ENCODE measurements at places on chromosomes 6 and 20. TPM values are rescaled to one million over a fixed set of nuclear protein-coding genes. Genes with fewer than 3 reads are reported as not detected.

DNA sequence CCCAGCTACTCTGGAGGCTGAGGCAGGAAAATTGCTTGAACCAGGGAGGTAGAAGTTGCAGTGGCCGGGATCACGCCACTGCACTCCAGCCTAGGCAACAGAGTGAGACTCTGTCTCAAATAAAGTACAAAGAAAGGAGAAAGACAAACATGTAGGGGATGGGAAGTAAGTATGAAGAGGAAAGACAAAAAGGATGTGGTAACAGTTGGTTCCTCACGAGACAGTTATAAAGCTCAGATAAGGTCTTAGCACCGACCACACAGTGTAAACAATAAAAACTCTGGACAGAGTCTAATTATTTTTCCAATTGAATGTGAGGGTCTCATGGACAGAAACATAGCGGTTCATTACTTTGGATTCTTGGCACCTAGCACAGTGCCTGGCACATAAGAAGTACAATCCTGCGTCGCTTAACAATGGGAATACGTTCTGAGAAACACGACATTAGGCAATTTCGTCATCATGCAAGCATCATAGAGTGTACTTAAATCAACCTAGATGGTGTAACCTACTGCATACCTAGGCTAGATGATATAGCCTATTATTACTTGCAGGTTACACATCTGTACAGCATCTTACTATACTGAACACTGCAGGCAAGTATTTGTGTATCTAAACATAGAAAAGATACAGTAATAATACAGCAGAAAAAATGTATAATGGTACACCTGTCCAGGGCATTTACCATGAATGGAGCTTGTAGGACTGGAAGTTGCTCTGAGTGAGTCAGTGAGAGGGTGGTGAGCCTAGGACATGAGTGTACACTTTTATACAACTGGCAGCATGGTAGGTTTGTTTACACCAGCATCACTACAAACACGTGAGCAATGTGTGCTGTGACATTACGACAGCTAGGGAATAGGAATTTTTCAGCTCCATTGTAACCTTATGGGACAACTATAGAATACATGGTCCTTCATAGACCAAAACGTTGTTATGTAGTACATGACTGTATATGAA lies 38.2 kb downstream of the MBOAT1 start:
- no peak for DNase-seq

DNA sequence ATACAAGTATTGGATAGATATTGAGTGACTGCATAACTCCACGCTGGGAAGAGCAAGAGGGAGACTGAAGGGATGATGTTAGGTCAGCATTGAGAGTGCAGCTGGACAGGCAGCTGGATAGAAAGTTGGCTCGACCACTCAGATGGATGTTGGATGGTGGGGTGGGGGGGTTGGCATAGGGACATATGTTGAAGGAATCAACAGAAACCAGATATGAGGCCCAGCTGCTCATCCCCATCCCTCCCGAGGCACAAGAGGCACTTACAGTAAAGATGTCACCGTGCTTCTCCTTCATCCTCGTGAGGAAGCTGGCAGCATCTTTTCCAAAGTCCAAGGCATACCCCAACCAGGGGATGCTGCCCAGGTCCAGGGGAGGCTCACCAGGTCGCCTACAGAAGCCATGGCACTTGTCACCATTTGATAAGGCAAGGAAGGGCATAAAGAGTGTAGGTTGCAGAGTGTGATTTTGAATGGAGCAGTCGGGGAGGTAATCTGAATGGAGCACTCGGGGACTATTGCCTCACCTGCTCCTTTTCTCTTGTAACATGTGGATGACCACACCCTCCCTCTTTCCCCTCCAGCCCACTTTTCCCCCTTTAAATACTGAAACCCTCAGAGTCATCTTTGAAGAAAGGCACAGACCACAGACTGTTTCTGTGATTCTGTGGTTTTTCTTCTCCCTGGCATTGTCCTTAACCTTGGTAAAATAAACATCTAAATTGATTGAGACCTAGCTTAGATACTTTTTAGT lies 18.0 kb downstream of the PTGIS start:
- no peak for DNase-seq

DNA sequence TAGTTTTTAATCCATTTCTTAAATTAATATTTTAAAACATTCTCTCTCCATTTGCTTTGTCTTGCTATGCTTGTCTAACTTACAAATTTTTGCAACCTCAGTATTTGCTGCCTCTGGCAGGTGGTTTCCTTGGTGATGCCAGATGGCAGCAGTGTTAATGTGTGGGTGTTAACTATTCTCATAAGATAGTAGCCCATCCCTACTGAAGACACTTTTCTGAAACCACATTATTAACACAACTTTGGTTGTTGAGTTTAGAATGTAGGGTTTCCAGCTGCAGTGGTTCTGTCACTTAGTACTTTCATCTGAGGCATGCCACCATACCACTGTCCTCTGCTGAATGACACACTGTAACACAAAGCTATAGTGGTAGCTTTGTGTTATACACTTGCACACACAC lies 75.1 kb downstream of the MYO6 start:
- no peak for DNase-seq

GRCh38 chr6:143549221-143549948 lies 37.9 kb upstream of the FUCA2 start:
- no peak for DNase-seq

- DNase-seq: no peak
Observed at GRCh38 chr6:52591832-52592231, 15.0 kb upstream of the TRAM2 start.

The NXT1 gene
- 10.5 TPM for total RNA-seq

Measured in mucosa of gallbladder (tissue), 1 donor.